Right cardiac atrium (tissue), 5 donors: ENCODE measurements at places on chromosomes 16 and 17. TPM values are rescaled to one million over a fixed set of nuclear protein-coding genes. Genes with fewer than 3 reads are reported as not detected.

DNA sequence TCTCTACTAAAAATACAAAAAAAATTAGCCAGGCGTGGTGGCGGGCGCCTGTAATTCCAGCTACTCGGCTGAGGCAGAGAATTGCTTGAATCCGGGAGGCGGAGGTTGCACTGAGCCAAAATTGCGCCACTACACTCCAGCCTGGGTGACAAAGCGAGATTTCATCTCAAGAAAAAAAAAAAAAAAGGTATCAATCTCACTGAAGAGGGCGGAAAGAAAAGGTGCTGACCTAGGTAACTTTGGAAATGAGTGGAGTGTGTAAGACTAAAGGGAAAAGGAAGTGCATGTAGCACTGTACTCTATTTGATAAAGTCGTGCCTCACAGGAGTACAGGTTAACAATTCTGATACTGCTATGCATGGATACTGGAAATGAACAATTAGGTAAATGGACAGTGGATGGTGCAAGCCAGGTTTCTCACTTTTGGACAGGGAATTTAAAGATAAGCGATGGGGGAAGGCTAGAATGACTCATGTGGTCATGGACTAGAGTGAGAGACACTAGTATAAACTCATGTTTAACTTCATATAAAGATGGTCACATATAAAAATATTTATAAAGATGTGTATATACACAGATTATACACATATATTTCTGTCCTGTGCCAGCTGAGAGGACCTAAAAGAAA is 142.9 kb downstream of the CDK5R1 start:
- DNase-seq: no peak

GRCh38 chr16:81647527-81647926 is 131.6 kb upstream of the PLCG2 start:
- no peak for DNase-seq

TIMP2 gene
- 86.9 TPM for polyA plus RNA-seq

DNA sequence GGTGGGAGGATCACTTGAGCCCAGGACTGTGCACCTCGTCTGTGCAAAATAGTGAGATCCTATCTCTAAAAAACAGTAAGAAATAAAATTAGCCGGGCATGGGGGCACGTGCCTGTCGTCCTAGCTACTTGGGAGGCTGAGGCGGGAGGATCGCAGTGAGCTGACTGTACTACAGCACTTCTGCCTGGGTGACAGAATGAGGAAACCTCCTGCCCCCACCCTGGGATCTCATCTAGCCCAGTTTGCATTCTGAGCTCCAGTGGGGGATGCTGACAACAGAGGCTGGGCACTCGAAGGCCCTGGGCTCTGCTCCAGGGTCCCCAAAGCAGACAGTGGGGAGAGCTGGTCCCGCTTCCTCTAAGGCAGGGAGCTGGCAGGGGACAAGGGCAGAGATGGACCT is 7.1 kb downstream of the NAGPA start:
- no peak for DNase-seq

DNA sequence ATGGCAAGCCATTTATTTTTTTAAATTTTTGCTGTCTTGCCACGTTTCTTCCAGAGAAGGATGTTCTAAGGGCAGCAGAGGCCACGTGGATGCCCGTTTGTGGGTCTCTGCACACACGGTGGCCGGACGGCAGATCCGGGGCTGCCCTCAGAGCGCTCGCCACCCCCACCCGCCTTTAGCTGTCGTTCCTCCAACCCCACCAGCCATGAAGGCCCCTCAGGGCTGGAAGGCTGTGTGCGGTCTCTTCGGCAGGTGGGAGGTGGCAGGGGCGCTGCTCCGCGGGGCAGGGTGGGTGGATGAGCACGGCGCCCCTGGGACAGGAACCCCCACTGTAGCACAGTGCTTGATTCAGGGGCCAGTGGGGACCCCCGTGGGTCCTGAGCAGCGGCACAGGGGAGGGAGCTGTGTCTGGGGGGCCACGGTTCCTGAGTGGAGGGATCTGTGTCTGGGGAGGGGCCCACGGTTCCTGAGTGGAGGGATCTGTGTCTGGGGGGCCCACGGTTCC is 49.7 kb downstream of the ZFPM1 start:
- no peak for DNase-seq

IGFALS gene
- 0.05 TPM for polyA plus RNA-seq

- no peak for DNase-seq
Measured at GRCh38 chr17:58275417-58275816, 5.3 kb downstream of the MPO start.

SPNS3 gene
- polyA plus RNA-seq: 0.23 TPM

- no peak for DNase-seq
Measured at GRCh38 chr17:32287804-32288511, 22.3 kb downstream of the RHBDL3 start.

DNA sequence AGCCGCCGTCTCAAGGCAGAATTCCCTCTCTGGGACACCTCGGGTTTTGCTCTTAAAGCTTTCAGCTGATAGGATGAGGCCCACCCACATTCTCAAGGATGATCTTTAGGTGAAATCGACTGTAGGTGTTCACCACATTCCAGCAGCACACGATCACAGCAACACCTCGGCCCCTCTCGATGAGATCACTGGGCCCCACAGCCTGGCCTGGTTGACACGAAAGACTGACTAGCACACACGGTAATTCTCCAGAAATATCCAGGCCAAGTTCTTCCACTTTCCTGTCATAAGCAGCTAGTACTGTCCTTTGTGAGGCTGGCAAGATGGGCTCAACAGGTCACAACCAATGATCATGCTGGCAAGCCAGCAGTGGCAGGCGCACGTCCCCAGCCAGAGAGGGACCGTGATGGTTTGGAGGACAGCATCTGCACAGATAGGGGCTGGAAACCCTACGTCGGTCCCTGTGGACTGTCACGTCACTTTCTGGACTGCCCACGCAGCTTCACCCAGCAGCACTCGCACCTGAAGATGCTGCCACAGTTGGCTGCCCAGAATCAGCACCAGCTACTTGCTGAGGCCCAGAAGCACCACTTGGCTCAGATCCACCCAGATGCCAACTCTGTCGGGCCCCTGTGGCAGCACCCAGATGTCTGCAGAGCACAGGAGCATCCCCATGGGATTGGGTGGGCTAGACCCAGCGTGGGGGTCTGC is 17.4 kb downstream of the TMC6 start:
- DNase-seq: peak; percentile 57

TNFRSF12A gene
- polyA plus RNA-seq: 94.7 TPM

DNA sequence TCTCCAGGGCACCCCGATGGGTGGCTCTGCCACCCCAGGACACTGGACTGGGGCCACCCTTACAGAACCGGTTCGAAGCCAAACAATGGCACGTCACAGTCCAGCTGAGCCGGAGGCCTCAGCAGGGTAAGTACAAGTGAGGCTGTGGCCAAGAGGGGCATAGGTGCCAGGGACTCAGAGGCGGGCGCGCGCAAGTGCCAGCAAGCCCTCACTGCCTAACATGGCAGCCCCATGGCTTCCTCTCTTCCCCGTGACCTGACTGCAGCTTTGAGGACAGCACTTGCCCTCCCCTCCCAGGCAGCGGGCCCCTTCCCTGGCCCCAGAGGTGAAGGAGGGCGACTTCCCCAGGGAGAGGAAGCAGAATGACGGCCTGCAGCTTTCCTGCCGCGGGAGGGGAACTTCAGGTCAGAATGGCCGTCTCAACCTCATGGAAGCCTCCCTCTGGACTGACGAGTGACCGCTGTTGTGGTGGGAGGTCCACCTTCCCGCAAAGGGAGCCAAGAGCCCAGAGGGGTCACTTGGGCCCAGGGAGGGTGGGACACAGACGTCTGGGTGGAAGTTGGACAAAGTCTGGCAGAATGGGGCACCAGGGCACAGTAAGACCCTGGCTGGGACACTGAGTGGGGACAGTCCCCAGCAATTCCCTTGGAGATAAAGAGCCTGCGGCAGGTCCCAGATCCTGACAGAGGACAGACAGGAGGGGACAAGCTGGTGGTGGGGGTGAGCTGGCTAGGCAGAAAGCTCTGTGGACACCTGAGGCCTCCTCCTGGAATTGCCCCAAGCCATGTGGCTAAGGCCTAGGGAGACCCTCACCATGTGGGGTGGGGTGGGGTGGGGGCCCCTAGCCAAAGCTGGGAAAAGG is 52.1 kb upstream of the TOB1 start:
- no peak for DNase-seq

- DNase-seq: no peak
Measured at GRCh38 chr17:50890675-50891516, 24.7 kb upstream of the TOB1 start.

DNA sequence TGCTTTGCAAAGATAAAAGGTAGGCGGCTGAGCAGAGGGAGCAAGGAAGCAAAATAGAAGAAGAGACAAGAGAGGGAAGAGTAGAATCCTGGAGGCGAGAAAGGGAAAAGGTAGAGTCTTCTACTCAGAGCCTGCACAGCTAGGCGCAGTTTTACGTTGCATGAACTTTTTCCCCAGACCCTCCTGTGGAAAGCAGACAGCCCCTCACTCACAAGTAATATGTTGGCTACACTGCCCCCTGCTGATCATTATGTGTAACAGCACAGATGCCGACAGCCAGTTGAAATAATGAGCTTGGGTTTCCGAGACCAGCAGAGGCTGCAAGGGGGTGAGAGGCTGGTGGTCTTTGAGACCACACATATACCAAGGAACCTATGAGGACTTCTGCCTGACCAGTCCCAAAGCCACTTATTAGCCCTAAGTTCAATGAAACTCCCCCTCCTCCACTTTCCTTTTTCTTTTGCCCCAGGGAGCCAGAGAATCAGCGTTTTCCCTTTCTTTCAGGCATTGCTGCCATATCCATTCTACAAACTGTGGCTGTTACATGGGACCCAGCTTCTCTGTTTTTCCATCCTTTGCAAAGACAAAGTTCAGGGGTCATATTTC is 22.5 kb upstream of the CMTR2 start:
- DNase-seq: no peak

MT1H gene
- not detected for polyA plus RNA-seq

TEX14 gene
- 0.27 TPM for polyA plus RNA-seq

DNA sequence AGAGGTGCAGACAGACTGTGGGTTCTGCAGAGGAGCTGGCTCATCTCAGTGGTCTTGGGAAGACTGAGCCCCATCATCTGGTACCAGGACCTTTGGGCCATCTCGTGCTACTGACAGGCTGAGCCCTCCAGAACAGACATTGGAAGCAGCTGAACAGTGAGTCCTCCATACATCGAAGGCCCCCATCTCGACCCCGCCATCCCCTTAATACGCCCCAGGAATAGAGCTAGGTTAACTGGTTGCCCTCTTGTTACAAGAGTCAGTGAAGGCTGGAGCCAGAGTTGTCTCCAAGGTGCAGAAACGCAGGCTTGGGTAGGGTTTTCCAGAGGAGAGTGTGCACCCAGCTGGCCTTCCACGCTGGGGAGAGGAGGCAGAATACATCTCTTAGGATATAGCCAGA is 76.0 kb downstream of the N4BP1 start:
- DNase-seq: no peak

ITGAL gene
- polyA plus RNA-seq: 0.61 TPM

- DNase-seq: no peak
Measured at GRCh38 chr17:15652960-15653359, 31.2 kb downstream of the TRIM16 start.

- no peak for DNase-seq
Measured at GRCh38 chr17:65054602-65055001, 1.9 kb downstream of the GNA13 start.

DNA sequence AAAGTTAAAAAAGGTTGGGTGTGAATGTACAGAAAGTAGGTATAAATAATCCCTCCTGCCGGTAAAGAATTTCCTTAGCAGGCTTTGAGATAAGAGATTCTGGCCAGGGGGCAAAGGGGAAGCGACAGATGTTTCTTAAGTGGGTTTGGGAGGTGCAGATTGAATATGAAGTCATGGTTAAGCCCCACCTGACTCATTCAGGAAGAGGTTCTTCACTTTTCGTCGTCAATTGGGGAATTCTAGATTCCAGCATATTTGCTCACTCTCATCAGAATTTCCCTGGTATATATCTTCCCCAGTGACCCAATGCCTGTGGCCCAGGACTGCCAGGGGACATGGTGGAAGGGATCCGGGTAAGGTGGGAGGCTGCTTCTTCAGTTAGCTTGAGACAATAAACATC is 127.8 kb downstream of the CPPED1 start:
- DNase-seq: no peak

GRCh38 chr16:77307426-77308162 is 108.4 kb downstream of the SYCE1L start:
- no peak for DNase-seq

DNA sequence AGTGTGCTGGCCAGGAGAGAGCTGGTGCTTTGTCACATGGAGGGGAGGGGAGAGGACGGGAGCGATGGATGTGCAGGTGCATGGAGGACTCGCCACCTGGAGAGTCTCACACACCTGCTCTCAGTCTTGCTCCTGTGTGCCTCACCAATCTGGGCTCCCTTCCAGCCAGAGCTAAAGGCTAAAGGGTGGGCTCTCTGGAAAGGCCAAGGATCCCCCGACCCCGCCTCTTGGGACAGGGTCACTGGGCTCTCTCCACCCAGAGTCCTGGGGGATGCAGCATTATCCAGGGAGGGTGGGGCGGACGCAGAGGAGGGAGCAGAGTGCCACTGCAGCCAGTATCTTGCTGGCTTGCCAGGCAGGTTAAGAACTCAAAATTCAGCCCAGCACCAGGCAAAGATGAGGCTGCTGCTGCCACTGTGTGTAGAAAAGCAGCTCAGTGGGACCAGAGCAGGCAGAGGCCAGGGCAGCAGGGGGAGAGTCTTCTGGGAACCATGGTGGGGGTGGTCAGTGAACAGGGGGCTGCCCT is 5.4 kb upstream of the STAT5B start:
- no peak for DNase-seq

DNA sequence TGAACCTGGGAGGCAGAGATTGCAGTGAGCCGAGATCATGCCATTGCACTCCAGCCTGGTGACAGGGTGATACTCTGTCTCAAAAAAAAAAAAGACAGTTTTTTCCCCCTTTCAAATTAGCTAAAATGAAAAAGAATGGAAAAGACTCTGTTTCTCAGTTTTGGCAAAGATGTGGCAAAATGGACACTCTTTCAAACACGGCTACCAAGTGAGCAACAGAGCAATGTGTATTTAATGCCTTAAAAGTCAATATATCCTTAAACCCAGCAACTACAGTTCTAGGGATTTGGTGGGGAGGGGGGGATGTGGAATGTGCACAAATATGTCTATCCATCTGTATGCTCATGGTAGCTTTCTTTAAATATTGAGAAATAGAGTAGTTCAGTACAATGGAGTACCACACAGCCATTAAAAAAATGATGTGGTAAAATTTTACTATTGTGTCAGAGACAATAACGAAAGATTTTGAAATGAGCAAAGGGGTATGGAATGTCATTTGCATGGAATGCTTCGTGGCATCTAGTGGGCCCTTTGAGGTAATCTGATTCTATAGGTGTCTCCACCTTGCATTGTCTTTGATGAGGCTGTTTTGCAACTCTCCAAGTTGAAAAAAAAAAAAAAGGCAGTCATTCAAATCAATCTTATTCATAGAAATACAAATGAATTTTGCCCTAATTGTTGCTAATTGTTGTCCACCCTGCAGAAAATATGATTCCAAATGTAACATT is 108.1 kb downstream of the AXIN2 start:
- no peak for DNase-seq
